ENCODE measurements at places on chromosomes 12 and 14. TPM values are rescaled to one million over a fixed set of nuclear protein-coding genes. Genes with fewer than 3 reads are reported as not detected.

CD4 gene
- total RNA-seq = 7.0 TPM

PTGER2 gene
- 0.15 TPM for total RNA-seq

TSPAN11 gene
- 5.4 TPM for total RNA-seq

RBM23 gene
- total RNA-seq = 202 TPM
